ENCODE measurements at places on chromosomes 12 and 14.

- no peak for DNase-seq
These were observed 33.4 kb upstream of the FAM181A start for GRCh38 chr14:93893661-93894261.

GRCh38 chr14:26213846-26214575 lies 383.8 kb downstream of the NOVA1 start:
- no peak for DNase-seq

- DNase-seq = no peak
These were observed 66.3 kb downstream of the RBM19 start for GRCh38 chr12:113899561-113900471.

GRCh38 chr12:63163541-63163940 lies 12.5 kb upstream of the AVPR1A start:
- no peak for DNase-seq

DNA sequence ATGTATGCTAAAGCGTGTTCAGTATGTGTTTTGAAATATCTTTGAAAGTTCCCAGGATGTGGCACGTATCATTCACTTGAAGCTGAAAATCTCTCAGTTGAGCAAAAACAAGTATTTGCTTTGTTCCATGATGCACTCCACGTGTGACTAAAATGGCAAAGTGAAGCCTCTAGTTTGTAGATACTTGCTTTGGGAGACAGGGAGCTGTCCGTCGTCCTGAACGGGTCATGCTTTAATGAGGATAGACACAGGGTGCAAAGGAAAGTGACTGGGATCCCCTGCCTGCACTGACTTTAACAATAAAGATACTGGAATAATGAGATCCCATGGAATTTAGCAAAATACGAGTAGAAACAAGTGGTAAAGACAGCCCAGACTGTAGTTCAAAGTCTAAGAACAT lies 991.4 kb downstream of the NRXN3 start:
- no peak for DNase-seq

- DNase-seq = no peak
These were observed 53.7 kb downstream of the FOXN4 start for GRCh38 chr12:109255377-109255776.

DNA sequence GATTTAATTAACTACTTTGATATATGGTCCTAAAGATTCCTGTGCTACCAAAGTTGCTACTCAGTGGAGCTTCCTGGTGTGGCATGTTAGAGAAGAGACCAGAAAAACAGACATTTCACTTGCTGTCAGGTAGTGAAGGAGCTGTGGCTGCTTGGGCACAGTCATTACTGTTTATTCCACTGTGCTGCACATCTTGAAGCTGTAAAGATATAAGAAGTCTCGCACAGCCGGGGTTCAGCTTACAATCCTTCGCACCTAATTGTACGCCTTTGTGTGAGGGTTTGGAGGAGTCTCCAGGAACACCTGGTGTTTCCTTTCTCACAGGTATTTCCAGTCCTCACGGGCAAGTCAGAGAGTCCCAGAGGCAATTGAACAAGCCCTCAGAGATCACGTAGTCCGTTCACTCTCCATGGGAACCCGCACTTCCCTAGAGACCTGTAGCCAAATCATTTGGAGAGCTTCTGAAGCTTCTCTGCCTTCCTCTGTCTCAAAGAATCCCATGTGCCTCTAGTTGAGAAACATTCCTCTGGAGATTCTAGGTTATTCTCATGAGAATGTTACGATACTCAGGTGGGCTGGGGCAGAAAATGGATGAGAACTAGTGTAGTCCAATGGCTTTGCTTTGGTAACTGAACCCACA lies 4.1 kb downstream of the EVL start:
- DNase-seq = peak; percentile 41

DNA sequence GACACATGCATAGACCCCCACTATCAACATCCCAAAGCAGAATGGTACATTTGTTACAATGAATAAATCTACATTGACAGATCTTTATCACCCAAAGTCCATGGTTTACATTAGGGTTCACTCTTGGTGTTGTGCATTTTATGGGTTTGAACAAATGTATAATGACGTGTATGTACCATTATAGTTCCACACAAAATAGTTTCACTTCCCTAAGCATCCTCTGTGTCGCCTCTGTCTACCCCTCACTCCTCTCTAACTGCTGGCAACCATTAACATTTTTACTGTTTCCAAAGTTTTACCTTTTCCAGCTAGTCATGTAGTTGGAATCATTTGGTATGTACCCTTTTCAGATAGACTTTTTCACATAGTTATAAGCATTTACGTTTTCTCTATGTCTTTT lies 69.5 kb upstream of the LMO3 start:
- DNase-seq = no peak

DNA sequence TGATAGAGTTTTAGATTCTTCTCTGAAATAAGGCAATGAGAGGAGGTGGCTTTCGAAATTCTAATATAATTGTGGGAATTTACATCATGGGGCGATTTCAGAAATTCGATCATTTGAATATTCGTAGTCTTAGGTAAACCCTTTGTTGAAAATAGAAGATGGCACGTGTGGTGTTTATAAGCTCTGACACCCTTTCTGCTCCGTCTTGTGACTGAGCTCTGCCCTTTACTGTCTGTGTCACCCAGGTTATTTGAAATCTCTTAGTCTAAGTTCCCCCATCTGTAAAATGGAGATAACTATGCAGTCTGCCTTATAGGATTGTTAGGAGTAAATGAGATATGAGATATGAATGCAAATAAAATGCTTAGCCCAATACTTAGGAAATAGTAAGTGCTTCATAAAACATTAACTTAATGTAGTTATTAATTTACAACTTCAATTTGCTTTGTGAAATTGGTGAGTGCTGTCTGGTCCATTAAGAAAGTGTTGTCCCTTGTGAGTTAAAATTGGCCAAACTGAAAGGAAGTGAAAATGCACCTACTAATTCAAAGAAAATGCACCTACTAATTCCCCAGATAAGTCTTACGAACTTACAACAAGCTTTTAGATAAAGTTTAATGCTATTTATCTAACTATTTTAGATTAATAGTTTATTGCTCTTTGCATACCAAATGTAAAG lies 1.5 kb downstream of the BMAL2 start:
- DNase-seq = no peak

DNA sequence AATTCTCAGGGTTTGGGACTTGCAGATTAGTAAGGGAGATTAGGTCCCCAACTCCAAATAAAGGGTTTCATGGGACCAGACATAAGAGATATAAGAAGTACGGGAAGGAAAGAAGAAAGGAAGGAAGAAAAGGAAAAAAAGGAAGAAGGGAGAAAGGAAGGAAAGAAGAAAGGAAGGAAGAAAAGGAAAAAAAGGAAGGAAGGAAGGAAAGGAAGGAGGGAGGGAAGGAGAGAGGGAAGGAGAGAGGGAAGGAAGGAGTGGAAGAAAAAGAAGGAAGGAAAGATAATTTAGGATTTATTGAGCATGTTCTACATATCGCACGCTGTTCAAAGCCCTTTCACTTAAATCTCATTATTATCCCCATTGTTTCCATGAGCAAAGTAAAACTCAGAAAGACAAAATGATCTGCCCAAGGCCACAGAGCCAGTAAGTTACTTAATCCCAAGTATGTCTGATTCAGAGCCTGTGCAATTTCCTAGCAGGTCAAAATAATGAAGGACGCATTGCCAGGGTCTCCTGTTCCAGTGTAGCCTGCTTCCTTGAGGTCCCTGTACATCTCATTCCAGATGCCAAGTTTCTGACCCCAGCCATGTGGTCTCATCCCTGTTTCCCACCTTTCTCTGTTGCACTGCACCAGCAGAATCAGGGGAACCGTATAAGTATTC lies 3.9 kb upstream of the HDAC7 start:
- no peak for DNase-seq

DNA sequence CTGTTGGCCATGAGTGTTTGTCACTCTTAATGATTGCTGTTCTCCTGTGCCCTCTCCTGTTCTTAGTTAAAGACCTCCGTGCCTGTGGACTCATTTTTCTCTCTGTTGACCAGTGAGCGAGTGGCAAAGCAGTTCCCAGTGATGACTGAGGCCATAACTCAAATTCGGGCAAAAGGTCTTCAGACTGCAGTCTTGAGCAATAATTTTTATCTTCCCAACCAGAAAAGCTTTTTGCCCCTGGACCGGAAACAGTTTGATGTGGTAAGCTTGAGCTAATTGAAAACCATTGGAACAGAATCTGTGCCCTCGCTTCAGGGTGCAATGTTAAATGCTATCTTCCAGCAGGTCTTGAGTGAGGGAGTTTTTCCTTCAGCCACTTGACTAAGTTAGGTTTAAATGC lies 19.8 kb downstream of the ACAD10 start:
- no peak for DNase-seq

GRCh38 chr14:70842851-70843462 lies 33.6 kb upstream of the MAP3K9 start:
- DNase-seq = no peak

- DNase-seq = no peak
These were observed 28.5 kb downstream of the ACTR6 start for GRCh38 chr12:100229036-100229635.

DNA sequence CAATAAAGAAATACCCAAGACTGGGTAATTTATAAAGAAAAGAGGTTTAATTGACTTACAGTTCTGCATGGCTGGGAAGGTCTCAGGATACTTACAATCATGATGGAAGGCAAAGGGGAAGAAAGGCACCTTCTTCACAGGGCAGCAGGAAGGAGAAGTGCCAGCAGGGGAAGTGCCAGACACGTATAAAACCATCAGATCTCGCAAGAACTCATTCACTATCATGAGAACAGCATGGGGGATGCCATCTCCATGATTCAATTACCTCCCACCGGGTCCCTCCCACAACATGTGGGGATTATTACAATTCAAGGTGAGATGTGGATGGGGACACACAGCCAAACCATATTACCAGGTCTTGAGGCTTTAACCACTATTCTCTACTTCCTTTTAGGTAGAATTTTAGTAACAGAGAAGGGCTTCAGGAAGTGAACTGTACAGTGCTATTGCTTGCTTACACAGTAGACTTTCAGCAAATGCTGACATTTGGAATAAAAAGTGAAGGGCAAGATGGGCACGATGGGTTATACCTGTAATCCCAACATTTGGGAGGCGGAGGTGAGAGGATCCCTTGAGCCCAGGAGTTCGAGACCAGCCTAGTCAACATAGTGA lies 40.8 kb upstream of the OR4E1 start:
- DNase-seq = no peak

DNA sequence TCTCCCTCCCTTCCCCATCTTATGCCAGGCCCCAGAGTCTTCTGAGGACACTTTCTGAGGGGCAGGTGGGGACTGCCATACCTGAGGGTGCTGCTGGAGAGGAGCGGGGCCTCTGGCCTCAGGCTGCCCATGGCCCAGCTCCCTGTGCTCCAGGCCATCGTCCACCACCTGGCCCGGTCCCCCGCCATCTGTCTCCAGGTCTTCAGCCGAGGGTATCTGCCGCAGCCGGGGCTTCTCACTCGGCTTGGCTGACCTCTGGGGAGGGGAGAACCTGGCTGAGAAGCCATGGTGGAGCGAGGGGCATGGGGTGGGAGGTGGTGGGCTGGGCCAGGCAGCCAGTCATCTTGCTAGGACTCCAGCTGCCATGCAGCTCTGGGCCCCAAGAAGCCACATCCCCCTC lies 21.6 kb downstream of the SLC48A1 start:
- DNase-seq = no peak

GRCh38 chr12:55659486-55660385 lies 23.0 kb downstream of the OR10P1 start:
- DNase-seq = no peak

- DNase-seq = no peak
These were observed 79.2 kb upstream of the DIO3 start for GRCh38 chr14:101482066-101482465.

- DNase-seq = no peak
These were observed 57.0 kb downstream of the NT5DC3 start for GRCh38 chr12:103783744-103784664.

DNA sequence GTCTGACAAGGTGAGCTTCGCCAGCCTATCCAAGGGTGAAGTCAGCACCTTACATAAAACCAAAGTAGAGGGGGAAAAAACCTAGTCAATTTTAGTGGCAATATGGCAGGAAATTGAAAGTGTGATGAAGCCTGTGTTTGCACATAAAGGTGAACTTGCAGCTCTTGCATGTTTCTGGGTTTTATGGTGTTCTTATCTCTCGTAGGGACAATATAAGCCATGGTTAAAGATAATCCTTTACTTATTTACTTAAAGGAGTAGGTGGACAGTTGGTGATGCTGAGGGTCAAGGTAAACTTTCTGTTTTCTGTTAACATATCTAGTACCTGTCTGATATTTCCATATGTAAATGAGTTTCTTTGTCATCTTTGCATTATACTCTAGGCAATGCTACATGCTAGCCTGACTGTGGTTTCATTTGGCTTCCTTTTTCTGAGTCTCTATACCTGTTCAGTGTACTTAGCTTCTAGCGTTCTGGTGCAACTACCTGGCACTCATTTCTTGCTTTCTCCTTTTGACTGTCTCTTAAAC lies 32.8 kb downstream of the CCDC91 start:
- no peak for DNase-seq

GRCh38 chr12:109767456-109767855 lies 53.8 kb downstream of the FAM222A start:
- DNase-seq = no peak

Measured in activated CD4-positive, alpha-beta T cell treated with anti-CD3 and anti-CD28 coated beads, Interleukin-2, amount 50 U/mL, for 48 hours (primary cell).